ENCODE measurements at places on chromosomes 7 and 10. TPM values are rescaled to one million over a fixed set of nuclear protein-coding genes. Genes with fewer than 3 reads are reported as not detected.

DNA sequence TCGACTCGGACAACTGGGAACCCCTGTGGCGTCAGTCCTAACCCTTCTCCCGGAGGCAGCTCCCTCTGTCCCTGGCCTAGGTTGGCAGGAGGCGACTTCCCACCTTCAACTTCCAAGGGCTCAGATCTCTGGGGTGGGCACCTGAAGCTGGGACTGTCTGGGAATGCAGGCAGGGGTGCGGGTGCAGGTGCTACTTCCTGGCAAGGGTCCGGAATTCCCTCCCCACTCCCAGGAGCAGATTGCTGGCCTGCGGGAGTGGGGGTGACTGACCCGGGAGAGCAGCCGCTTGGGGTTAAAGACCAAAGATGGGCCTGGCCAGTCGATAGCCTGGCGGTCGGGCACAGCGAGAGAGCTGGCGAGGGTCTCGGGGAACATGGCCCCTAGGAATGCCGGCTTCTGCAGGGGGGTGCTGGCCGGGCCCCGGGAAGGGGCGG, 387 bp downstream of the EPHA1 start:
- no peak for DNase-seq
- H3K4me1 ChIP-seq = peaks cover 64% of the 10 kb centered on the region
- H3K4me3 ChIP-seq = peak overlapping the region; percentile 70
- H3K27ac ChIP-seq = no peak overlapping the region
- peaks cover 2% of the 10 kb centered on the region for H3K36me3 ChIP-seq

TMEM139 gene
- total RNA-seq = 7.9 TPM

PTF1A gene
- not detected for total RNA-seq

DNA sequence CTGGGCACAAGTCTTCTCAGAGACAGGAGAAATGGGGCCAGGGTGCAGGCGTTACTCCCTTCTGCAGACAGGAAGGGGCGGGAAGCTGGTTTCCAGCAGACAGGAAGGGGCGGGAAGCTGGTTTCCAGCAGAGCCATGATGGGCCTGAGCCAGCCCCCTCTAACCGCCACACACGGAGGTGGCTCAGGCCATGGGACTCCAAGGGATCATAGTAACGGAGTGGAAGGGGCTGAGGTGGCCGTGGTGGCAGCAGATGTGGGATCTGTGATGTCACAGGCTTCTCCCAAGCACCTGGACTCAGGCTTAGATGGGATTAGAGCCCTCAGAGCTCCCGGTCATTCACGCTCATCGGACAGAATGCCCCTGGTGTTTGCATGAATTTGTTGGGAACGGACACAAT, 177.8 kb downstream of the USP6NL start:
- no peak overlapping the region for H3K4me3 ChIP-seq
- H3K36me3 ChIP-seq = peaks cover 1% of the 10 kb centered on the region
- H3K27me3 ChIP-seq = peaks cover 1% of the 10 kb centered on the region
- DNase-seq = no peak

DNA sequence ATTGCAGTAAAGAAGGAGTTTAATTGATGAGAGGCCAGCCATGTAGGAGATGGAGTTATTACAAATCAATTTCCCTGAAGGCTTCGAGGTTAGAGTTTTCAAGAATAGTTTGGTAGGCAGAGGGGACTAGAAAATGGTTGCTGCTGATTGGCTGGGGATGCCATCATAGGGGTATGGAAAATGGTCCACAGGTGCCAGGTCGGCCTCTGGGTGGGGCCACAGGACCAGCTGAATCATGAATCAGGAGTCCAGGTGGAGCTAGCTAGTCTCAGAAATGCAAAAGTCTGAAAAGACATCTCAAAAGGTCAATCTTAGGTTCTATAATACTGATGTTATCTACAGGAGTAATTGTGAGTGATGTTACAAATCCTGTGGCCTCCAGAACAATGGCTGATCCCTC, 714.0 kb upstream of the GHITM start:
- H3K4me1 ChIP-seq = peaks cover 4% of the 10 kb centered on the region
- no peak overlapping the region for H3K27ac ChIP-seq
- peaks cover 7% of the 10 kb centered on the region for H3K36me3 ChIP-seq

GPC2 gene
- total RNA-seq = 49.8 TPM

DNA sequence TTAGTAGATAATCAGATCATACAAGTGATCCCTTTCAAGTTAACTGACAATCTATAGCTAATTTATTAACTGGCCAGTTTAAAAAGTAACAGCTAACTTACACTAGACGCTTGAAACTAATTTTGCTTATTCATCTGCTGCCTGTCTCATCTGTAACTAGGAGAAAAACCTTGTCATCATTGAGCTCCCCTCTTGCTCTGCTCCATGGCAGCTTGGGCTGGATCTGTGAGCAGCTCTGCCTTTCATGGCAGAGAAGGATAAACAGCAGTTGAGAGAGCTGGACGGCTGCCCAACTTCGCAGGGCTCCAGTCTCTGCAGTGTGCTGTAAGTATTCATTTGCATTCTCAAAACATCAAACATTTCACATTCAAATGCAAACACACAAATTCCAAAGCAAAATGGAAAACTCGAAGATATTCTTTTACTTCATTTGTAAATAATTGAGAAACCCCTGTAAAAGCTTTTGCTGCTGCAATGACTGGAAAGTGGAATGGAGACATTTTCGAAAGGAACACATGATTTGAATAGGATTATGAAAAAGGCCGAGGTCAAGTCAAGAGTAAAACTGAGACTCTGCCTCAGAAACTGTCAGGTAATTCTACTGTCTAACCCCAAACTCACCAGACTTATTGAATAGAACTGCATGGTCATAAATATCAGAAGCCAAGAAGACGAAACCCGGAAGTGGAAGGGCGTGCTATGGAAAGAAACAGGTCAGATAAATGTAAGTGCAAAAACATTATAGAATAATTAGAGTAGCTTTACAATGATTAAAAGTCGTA, 17.6 kb downstream of the SLC35B4 start:
- DNase-seq = no peak
- peaks cover 56% of the 10 kb centered on the region for H3K36me3 ChIP-seq
- no peaks in the 10 kb centered on the region for H3K27me3 ChIP-seq
- no peak overlapping the region for H3K4me3 ChIP-seq
- no peak overlapping the region for H3K27ac ChIP-seq

- DNase-seq = no peak
- no peak overlapping the region for H3K4me3 ChIP-seq
- no peak overlapping the region for H3K27ac ChIP-seq
- peaks cover 52% of the 10 kb centered on the region for H3K27me3 ChIP-seq
- H3K4me1 ChIP-seq = no peaks in the 10 kb centered on the region
Measured at GRCh38 chr7:51613911-51614357, 297.3 kb upstream of the COBL start.

- H3K27ac ChIP-seq = no peak overlapping the region
- H3K27me3 ChIP-seq = no peaks in the 10 kb centered on the region
- no peak overlapping the region for H3K4me3 ChIP-seq
- DNase-seq = no peak
- peaks cover 30% of the 10 kb centered on the region for H3K4me1 ChIP-seq
Measured at GRCh38 chr7:37110660-37111424, 337.8 kb downstream of the ELMO1 start.

GRCh38 chr7:116334555-116334954, 124.2 kb downstream of the TES start:
- H3K4me3 ChIP-seq = no peak overlapping the region
- no peaks in the 10 kb centered on the region for H3K36me3 ChIP-seq
- no peak overlapping the region for H3K27ac ChIP-seq

GRCh38 chr7:116573541-116573940, 48.7 kb downstream of the CAV1 start:
- H3K36me3 ChIP-seq = no peaks in the 10 kb centered on the region
- no peak overlapping the region for H3K27ac ChIP-seq
- H3K4me3 ChIP-seq = no peak overlapping the region
- peaks cover 6% of the 10 kb centered on the region for H3K4me1 ChIP-seq

ZNF804B gene
- 0.66 TPM for total RNA-seq

DNA sequence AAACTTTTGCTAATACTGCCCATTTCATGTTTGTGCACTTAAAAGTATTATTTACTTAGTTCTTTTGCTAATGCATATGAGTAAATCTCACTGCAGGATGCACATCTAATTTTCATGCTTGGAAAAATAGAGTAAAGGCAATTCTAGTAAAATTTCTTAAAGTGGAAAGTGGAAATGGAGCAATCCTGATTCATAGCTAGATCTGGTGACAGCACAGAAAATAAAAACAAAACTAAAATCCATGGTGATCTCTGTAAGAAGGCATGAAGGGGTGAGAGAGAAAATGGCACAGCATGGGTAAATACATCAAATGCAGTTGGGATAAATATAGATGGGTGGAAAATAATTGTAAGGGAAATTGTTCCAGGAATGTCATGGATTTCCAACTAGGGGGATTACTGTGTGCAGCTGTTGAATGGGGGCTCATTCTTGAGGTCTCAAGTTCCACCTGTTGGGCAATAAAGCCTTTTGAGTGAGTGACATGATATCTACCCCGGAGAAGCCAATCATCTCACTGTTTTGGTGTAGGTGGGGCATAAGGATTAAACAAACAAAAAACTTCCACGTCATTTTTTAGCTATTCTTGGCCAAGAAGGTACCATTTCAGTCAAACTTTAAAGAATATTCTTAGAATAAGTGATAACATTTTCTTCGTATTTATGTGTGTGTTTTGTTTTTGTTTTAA, 1.7 kb upstream of the MCU start:
- H3K27me3 ChIP-seq = no peaks in the 10 kb centered on the region
- no peak overlapping the region for H3K4me3 ChIP-seq
- no peak for DNase-seq
- H3K4me1 ChIP-seq = peaks cover 40% of the 10 kb centered on the region

TRPV5 gene
- total RNA-seq = 0.29 TPM

GRCh38 chr10:71264345-71265200, 52.2 kb downstream of the UNC5B start:
- DNase-seq = no peak
- H3K4me3 ChIP-seq = no peak overlapping the region
- no peaks in the 10 kb centered on the region for H3K27me3 ChIP-seq
- H3K36me3 ChIP-seq = no peaks in the 10 kb centered on the region

GRCh38 chr7:74134117-74134620, 40.0 kb upstream of the EIF4H start:
- peaks cover 2% of the 10 kb centered on the region for H3K27me3 ChIP-seq
- no peak overlapping the region for H3K4me3 ChIP-seq
- no peak for DNase-seq
- no peaks in the 10 kb centered on the region for H3K36me3 ChIP-seq

DNA sequence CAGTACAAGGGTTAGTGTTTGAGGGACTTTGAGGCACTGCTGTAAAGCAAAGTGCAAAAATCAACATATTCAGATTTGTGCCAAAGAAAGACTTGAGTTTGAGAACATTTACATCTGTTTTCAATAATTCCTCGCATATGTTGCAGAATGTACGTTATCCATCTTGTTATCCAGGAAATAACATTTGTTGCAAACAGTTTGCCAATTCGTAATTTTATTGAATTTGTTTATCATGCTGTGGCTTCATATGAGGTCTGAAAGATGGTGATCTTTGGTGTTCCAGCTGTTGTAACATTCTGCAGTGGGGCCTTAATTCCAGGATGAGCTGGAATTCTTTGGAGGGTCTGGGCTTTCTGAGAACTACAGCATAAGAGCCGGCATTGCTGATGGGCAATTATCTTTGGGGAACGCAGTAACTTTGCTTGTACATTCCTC, 396.2 kb downstream of the LRMDA start:
- H3K4me1 ChIP-seq = peaks cover 20% of the 10 kb centered on the region
- H3K36me3 ChIP-seq = no peaks in the 10 kb centered on the region
- H3K4me3 ChIP-seq = no peak overlapping the region
- DNase-seq = no peak

CLCN1 gene
- 0.11 TPM for total RNA-seq

TMEM176B gene
- total RNA-seq = 2.3 TPM

PLEKHS1 gene
- total RNA-seq = not detected

GRCh38 chr7:132276976-132277725, 299.1 kb downstream of the PLXNA4 start:
- no peak overlapping the region for H3K4me3 ChIP-seq
- peaks cover 52% of the 10 kb centered on the region for H3K27me3 ChIP-seq
- peaks cover 3% of the 10 kb centered on the region for H3K4me1 ChIP-seq
- H3K36me3 ChIP-seq = no peaks in the 10 kb centered on the region
- no peak overlapping the region for H3K27ac ChIP-seq

DNA sequence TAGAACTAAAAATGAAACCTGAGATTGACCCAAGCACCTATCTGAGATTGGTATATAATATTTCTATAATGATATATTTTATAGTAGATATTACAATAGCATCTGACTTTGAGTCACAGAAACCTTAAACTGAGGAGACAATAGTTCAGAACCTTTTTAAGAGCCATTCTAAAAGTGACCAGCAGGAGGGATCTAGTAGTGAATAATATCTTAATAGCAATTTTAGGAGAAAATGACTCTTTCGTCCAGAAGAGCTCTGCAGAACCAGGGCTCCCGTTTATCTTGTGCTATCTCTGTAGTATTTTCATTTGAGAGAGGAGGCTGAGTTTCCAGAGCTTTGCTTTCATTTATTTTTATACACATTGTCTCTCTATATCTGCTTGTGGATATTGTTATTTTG, 68.1 kb downstream of the PODXL start:
- H3K4me3 ChIP-seq = no peak overlapping the region
- H3K4me1 ChIP-seq = peaks cover 8% of the 10 kb centered on the region
- H3K36me3 ChIP-seq = peaks cover 8% of the 10 kb centered on the region
- no peak for DNase-seq
- no peaks in the 10 kb centered on the region for H3K27me3 ChIP-seq

DNA sequence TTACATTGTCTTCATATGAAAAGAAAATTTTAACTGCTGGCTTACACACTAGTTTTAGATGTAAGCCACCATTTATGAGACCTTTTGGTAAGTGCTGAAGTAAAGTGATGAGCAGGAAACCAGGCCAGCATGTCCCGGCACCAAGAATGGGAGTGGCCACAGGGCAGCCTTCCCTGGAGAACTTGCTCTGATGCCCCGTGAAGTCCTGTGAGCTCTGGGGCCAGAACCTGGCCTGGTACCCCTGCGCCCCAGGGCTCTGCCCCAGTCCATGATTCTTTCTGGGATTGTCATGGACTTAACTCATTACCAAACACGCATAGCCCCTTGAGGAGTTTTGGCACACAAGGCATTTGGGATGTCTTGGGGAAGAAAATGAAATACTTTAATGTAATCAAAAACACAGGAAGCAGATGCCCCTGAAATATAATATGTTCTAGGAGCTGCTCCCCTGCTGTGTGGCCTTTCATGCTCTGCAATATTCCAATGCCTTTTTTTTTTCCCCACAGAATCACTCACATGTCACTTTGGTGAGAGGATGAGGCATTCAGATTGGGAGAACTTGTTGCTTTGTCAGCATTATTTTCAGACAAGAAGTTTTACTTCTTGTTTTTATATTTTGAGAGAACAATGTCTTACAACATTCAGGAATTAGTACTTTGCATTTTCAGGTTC, 53.1 kb upstream of the CXCL12 start:
- no peak overlapping the region for H3K4me3 ChIP-seq
- H3K27ac ChIP-seq = no peak overlapping the region
- DNase-seq = no peak
- H3K27me3 ChIP-seq = peaks cover 14% of the 10 kb centered on the region
- H3K36me3 ChIP-seq = no peaks in the 10 kb centered on the region
- no peaks in the 10 kb centered on the region for H3K4me1 ChIP-seq

DNA sequence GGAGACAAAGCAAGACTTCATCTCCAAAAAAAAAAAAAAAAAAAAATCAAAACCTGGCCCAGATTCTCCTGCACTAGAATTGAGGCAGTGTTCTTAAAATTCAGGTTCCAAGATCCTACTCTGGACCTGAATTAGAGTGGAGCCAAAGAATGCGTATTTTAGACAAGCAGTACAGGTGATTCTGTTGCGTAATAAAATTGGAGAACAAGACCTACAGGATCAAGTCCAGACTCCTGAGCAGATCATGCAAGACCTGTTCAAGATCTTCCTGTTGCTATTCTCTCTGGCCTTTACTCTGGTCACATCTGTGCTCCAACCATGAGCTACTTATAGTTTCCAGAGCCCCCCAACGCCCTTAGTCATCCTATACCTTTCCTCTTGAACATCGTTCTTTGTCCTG, 51.5 kb upstream of the RSBN1L start:
- H3K4me1 ChIP-seq = peaks cover 1% of the 10 kb centered on the region
- H3K4me3 ChIP-seq = no peak overlapping the region
- DNase-seq = no peak
- no peaks in the 10 kb centered on the region for H3K27me3 ChIP-seq
- H3K27ac ChIP-seq = no peak overlapping the region
- peaks cover 24% of the 10 kb centered on the region for H3K36me3 ChIP-seq
